Stimulated activated CD8-positive, alpha-beta memory T cell treated with anti-CD3 and anti-CD28 coated beads, Interleukin-7, amount 100 ng/mL, for 1 hour (primary cell): ENCODE measurements at places on chromosomes 13 and 19.

DNA sequence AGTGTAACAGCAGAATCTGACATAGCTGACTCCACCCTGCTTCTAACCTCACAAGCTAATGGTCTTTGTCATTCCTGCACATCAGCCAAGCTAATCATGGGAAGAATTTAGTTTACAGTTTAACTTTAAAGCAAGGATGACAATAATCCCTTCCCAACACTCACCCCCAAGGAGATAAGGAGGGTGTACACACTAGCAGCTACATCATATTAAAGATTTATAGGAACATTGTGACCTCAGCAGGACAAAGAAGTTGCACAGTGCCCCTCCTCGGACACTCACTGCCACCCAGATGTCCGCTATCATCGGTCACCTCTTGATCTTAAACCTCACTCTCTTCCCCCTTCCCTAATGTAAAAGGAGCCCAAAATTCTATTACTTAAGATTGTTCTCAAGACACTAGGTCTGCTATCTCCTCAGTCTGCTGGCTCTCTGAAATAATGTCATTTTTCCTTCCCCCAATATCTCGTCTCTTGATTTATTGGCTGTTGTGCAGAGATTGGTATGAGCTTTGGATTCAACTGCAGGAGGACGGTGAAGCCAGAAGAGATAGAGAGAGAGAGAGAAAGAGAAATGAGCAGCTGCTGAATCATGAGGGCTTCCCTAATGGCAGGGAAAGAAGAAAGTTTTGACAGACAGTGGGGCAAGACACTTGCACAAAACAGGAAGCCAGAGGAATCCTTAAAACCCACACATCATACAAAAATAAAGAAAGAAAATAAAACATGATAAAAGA, 17.5 kb upstream of the FFAR2 start:
- no peak for DNase-seq

DNA sequence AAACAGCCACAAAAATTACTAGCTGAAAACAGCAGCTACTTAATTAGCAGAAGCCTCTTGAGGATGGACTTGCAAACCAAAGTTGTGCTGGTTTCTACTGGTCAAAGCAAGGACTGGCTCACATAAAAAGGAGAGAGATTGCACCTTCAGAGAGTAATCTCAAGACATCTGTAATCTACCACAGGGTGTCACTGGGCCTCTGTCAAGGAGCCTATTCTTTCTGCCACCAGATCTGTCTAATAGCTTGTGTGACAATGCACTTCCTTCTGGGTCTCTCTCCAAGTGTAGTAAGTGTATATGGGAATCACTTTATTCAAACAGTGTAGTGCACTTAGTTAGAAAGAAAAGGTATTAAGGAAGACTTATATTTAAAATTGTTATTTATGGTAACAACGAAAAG, 24.4 kb upstream of the ZNF561 start:
- no peak for DNase-seq

DNA sequence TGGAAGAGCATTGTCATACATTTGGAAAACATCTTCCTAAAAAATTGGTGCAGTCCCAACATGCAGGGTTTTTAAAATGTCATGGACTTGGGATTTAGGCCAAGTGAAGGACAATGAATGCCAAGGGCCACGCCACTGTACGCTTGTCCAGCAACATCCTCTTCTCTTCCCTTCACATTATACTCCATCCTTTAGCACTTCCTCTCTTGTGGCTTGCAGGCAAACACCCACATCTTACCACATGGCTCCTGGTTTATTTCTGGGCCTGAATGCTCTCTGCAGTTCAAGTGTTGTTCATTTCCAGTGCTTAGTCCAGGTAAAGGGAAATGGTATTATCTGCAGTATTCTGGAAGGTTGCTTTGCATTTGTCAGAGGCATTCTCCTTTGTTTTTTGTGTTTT, 45.0 kb downstream of the CBY2 start:
- no peak for DNase-seq

GRCh38 chr13:30346789-30347167, 39.4 kb upstream of the KATNAL1 start:
- no peak for DNase-seq
